Calu3 (cell line): ENCODE measurements at places on chromosomes 3 and 15.

DNA sequence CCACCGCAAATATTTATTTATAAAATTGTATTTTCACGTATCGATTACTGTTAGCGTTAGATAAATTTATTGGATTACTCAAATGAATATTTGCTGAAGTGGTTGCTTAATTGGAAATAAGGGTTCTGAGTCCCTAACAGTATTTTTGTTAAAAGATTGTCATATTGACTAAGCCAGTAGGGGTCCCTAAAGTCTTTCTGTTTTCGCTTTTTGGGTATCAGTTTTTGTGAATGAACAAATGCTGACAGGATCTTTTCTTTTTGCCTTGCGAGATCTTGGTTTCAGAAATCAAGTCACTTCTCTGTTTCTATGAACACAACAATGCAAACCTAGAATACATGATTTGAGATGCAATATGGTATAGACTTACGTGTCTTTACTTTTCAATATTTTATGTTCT, 7.1 kb downstream of the RAD51 start:
- DNase-seq = no peak

- DNase-seq = no peak
These were observed 176.5 kb upstream of the PFN2 start for GRCh38 chr3:150146991-150147761.

- no peak for DNase-seq
These were observed 368.2 kb upstream of the ROPN1 start for GRCh38 chr3:124360155-124360554.

GRCh38 chr3:52435246-52436101, 9.4 kb downstream of the SEMA3G start:
- no peak for DNase-seq

DNA sequence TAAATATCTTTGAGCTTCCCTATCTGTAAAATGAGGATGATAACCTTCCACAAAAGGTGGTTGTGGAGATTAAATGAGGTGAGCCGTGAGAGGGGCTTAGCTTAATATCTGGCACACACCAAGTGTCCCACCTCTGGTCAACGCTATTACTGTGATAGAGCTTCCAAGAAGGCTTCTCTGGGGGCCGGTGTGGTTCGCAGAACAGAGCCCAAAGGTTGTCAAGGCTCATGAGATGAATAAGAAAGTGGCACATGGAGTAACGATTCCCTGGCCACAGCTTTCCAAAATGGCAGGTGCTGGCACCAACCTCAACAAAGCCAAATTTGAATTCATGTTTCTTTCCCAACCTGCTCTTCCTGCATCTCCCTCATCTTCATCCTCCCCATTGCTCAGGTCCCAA, 10.4 kb downstream of the KY start:
- DNase-seq = no peak

DNA sequence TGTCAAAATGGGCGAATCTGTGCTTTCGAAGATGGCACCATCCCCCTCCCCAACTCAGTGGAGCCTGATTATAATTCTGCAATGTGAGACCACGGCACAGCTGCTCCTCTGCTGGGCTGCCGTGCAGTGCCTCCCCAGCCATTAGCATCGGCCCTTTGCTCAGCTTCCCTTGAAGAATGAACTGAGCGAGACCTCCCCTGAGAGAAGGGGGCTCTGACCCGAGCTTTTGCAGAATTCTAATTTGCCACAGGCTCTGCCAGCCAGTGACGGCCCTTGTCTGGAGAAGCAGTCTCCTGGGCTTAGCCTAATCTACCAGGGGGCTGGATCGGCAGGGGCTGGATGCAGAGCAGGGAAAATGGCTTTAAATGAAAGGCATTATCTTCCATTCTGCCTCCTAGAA, 57.2 kb downstream of the GLDN start:
- no peak for DNase-seq

GRCh38 chr15:89091627-89092220, 3.5 kb downstream of the ABHD2 start:
- DNase-seq = no peak

DNA sequence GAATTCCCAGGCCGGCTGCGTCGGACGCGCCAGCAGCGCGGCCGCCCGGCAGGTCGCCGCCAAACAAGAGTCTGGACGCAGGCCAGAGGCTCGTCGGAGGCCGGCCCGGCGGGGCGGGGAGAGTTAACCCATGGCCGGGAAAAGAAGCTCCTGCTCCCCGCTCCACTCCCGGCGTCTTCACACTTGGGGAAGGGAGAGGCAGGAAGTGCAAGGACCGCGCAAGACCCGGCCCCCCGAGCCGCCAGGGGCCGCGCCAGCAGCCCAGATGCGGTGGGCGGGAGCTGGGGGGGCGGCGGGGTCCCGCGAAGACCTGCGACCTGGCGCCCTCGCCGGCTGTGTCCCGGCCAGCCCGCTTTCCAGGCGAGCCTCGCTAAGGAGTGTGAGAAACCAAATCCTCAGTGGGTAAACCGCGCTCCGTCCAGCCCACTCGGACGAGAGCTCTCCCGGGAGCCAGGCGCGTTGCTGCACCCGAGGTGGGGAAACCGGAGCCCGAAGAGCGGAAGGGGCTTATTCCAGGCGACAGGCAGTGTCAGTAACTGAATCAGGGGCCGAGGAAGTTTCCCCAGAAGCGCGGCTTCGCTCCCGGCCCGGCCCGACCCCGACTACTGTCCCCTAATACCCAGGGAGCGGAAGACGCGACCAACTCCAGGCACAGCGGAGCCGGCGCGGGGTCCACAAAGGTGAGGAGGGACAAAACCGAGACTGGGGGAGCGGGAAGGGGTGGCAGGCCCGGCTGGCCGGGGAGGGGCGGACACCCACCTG, 721 bp downstream of the ADAMTS7 start:
- DNase-seq = peak; percentile 57

GRCh38 chr3:155296413-155296812, 2.9 kb upstream of the STRIT1 start:
- no peak for DNase-seq

- DNase-seq = no peak
These were observed 217.9 kb downstream of the SATB1 start for GRCh38 chr3:18207226-18207625.

DNA sequence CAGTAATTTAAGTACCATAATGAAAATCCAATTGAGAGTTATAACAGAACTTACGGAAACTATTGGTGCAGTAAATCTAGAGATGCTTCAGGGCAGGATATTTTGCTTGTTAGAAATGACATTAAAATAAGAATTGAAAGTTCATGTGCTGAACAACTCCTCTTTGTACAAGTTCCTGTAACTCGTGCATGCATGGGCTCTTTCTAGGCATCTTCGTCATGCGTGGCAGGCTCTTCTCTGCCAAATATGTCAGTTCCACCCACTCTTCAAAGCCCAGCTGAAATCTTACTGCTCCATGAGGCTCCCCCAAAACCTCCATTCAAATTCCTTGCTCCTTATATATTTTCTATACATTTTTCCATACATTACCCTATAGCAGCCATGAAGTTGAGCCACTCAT, 48.7 kb downstream of the FBN1 start:
- no peak for DNase-seq

GRCh38 chr15:22258009-22258397, 177.7 kb downstream of the OR4M2 start:
- DNase-seq = no peak

DNA sequence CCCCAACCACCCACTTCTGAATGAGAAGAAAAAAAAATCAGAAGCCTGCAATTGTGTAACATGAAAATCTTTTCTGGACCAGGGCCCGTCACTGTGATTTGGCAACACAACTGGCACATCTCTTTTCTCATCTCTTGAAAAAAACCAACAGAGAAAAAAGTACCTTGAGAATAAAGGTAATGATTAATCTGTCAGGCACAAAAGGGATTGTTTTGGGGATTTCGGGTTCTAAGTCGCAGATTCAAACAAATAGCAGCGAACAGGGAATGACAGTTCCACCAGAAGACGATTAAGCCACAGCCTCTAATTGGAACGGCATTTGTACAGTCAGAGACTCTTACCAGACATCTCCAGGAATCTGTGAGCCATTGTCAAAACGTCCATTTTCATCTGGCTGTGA, at the start of gene AQP9:
Gene AQP9, plus strand, starts transcription at position 276 of the 400 bp plus-strand sequence. CDS start 185 bp downstream, outside the sequence.
- no peak for DNase-seq

GRCh38 chr15:58355973-58356372, 75.8 kb upstream of the LIPC start:
- DNase-seq = no peak

GRCh38 chr15:49135342-49135857, 20.0 kb downstream of the COPS2 start:
- DNase-seq = no peak

DNA sequence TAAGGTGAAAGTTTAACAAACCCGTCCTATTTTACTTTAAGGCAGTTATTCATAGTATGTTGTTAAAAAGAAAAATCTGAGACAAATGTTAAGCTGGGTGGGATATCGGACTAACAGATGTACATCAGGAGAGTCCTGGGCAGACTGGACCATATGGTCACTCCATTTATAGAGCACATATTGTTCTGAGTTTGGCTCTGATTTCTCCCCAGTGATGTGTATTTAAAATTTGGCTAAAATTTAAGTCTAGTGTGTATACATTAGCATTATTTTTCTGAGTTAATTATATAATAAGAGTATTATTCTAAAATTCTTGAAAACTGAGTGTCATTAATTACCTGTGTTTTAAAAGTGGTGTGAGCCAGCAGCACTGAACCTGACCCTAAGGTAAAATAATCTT, 6.1 kb downstream of the GMPS start:
- DNase-seq = no peak

- DNase-seq = no peak
These were observed 14.9 kb downstream of the UBE2E2 start for GRCh38 chr3:23217872-23218554.

DNA sequence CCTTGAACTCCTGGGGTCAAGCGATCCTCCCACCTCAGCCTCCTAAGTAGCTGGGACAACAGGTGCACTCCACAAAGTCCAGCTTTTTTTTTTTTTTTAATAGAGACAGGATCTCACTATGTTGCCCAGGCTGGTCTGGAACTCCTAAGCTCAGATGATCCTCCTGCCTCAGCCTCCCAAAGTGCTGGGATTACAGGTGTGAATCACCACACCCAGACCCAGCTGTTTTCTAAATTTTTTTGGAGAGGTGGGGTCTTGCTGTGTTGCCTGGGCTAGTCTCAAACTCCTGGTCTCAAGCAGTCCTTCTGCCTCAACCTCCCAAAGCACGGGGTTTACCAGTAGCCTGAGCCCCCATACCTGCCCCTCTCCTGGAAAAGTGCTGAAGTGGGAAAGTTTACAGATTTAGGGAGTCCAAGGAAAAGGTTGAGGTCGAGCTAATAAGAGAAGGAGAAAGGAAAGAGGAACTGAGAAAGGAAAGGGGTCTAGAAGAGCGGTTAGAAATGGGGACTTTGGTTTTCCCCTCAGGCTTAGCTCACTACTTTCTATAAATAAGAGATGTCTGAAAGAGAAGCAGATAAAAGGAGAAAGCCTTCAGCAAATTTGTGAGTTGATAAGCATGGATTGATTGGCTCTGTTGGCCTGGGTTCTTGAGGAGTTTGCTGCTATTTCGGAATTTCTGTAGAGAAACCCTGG, 23.6 kb downstream of the UBE2E1 start:
- no peak for DNase-seq

- DNase-seq = peak; percentile 58
These were observed 227.3 kb downstream of the ITPR1 start for GRCh38 chr3:4720316-4721075.

- DNase-seq = no peak
These were observed 502.3 kb downstream of the SHQ1 start for GRCh38 chr3:72345980-72346379.

GRCh38 chr3:177351757-177352158, 154.5 kb upstream of the TBL1XR1 start:
- no peak for DNase-seq

DNA sequence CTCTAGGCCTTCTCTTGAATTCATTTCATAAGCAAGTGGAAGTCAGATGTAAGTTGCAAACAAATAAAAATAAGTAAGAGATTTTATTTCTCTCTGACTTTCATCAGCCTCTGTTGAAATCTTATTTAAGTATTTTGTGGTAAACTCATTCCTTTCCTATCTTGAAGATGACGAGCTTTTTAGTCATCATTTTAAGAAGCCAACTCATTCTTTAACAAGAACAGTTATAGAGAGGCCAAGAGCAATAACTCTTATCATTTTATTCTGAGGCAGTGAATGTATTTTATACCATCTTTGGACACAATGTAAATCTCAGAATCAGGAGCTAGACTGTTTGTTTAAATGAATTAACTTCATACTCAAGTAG, 147.5 kb upstream of the MBNL1 start:
- no peak for DNase-seq

DNA sequence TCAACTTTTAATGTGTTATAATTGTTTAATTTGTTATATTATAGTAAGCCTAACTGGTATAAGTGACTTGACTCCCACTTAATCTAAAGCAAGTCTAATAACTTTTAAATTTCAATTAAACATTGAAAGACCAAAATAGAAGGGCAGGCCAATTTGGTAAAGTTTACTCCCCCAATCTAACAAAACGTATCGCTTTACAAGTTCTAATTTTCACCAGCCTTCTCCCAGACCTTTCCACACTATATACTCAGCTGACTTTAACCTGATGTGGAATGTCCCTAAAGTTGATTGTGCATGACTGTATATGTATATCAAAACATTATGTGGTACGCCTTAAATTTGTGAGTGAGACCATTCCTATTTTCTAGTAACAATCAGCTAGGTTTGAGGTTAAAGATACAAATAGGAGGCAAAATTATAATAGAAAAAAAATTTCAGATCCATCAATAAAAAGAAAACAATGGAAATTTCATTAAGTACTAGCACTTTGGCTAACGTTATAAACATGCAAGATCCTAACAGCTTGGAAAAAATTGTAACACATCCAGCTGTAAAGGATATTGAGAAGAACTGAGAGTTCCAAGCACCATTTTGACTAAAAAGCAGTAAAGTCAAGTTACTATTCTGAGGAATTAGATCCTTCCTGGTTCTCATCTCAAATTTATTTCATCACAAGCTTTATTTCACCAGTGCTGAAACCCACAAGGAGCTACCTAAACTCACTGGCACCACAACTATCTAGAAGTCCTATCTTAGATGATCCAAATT, 199.5 kb downstream of the ERC2 start:
- no peak for DNase-seq

- no peak for DNase-seq
These were observed 83.4 kb downstream of the RBPMS2 start for GRCh38 chr15:64691896-64692565.

- no peak for DNase-seq
These were observed 36.2 kb downstream of the CDCP1 start for GRCh38 chr3:45109771-45110508.

DNA sequence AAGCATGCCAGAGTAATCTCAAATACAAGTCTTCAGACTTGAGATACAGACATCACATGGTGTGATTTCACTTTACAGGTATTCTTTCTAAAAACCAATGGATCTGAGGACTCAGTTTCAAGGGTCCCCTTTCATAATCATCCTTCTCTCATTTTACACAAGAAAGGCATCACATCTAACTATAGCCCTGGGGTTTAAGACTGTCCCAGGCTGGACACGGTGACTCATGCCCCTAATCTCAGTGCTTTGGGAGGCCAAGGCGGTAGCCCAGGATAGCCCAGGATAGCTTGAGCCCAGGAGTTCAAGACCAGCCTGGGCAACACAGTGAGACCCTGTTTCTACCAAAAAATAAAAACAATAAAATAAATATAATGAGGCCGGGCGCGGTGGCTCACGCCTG, 36.4 kb downstream of the UBP1 start:
- DNase-seq = no peak
